ENCODE measurements at places on chromosomes 2 and 18.

DNA sequence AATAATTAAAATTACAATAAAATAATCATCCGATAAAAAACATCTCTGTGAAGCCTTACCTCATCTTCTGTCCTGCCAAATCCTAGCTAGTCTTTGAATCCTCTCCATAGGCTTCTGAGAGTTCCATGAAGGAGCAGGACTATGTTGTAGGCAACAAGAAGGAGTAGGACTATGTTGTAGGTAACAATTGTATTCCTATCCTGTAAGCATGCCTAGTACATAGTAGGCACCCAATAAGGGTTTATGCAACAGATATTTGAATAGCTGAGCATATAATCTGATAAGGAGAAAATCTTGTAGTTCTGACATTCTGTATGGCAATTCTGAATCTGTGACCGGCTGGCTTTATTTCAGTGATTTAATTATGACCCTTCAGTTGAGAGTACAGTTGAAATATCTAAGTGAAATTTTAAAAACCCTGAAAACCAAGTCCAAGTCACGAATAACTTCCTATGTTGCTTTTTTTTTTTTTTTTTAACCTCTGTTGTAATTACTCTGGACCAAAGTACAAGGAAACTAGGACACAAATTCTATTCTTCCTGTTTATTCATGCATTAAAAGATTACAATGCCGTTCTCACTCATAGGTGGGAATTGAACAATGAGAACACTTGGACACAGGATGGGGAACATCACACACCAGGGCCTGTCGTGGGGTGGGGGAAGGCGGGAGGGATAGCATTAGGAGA lies 27.8 kb downstream of the VWA3B start:
- no peak for DNase-seq

DNA sequence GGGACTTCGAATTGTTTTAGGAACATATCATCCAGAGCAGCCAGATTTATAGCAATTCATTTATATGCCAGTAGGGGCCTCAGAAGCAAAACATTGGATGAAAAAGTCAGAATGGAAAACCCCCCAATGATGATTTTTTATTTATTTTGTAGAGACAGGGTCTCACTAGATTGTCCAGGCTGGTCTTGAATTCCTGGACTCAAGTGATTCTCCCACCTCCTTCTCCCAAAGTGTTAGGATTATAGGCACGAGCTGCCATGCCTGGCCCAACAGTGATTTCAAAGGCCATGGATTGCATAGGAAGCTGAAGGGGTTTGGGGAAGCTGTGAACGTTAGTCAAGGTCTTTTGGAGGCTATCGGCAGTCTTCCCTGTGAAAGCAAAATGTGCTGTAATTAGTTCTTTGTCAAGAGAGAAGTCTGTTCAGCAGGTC lies 21.9 kb upstream of the MCFD2 start:
- no peak for DNase-seq

GRCh38 chr18:79590191-79591031 lies 89.2 kb upstream of the CTDP1 start:
- DNase-seq = no peak

DNA sequence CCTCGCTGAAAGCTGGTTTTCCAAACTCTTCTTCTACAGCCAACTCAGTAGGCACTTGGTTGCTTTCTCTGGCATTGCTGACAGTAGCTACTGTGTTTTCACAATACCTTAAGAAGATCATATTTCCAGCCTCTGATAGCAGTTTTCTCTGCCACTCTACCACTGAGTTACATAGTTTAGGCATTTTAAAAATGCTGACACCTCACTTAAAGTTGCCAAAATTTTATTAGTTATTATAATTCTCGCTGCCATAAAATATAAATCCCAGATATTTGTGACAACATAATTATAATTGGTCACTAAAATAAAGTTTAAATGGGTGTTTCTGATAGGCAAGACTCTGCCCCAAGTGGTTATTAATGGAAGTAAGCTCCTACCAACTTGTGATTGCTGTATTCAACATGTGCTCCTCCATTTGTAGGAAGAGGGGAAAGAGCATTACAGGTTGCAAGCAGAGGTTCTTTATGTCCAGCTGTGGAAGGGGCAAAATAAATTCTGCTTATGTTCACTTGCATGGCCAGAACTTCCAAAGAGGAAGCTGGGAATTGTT lies 1202.8 kb downstream of the CNTNAP5 start:
- no peak for DNase-seq

GRCh38 chr18:31626409-31626808 lies 34.7 kb downstream of the TTR start:
- no peak for DNase-seq
